GM19239 (cell line): ENCODE measurements at places on chromosomes 5 and 9.

DNA sequence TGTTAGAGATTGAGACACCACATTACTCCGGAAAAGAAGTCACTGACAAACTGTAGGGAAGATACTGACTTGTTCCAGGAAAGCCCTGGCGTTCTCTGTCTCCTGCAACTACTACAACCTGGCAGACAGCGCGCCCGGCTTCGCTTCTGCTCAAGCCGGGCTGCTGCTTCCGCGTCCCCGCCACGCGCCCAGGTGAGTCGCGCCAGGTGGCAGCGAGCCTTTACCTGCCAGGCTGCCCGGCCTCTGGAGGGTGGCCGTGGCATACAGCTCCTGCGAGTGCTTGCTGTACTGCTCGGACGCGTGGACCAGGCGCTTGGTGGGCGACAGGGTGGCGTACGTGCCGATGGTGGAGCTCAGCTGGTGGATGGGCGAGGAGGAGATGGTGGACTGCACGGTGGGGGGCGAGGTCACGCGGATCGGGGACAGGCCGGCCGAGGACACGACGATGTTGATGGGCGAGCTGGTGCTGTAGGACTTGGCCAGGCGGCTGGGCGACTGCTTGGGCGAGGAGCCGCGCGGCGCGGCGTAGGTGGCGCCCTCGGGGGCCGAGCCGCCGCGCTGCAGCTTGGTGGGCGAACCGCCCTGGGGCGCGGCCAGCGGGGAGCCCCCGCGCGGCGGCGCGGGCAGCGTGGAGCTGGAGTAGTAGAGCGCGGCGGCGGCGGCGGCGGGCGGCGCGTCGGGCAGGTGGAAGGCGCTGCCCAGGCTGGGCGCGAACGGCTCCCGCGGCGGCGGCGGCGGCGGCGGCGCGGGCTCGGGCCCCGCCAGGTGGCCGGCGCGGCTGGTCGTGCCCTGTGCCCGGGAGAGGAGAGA is 519.6 kb downstream of the CTNND2 start:
- no peak for DNase-seq

- no peak for DNase-seq
Observed at GRCh38 chr5:37738865-37739488, 100.9 kb downstream of the GDNF start.

GRCh38 chr5:147504535-147504934 is 5.3 kb downstream of the DPYSL3 start:
- no peak for DNase-seq

DNA sequence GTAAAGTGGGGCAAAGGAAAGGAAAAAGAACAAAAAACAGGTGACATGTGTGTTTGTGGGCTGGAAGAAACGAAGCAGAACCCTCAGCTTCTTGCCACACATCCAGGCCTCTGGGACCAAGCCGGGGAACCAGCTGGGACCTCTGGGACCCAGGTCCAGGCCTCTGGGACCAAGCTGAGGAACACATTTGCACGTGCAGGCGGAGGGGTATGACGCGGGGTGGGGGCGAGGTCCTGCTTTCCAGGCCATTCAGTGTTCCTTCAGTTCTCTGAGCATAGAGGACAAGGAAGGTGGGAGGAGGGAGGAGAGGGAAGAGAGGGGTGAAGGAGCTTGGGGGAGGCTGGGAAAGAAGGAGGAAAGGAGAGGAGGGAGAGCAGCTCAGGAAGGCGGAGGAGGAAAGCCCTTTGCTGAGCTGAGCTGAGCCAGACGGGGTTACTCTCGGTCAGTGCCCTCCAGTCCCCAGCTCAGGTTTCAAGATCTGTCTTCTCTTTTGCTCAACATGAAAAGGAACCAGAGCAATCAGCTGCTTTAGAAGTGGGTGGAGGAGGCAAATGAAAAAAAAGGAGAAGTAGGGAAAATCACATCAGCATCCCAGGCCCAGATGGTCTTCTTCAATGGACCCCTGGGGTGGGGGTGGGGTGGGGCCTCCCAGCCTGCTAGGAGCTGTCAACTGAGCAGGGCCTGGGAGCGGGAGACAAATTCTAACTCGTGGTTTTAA is 59.1 kb downstream of the ABCA1 start:
- DNase-seq, result peak; percentile 60

DNA sequence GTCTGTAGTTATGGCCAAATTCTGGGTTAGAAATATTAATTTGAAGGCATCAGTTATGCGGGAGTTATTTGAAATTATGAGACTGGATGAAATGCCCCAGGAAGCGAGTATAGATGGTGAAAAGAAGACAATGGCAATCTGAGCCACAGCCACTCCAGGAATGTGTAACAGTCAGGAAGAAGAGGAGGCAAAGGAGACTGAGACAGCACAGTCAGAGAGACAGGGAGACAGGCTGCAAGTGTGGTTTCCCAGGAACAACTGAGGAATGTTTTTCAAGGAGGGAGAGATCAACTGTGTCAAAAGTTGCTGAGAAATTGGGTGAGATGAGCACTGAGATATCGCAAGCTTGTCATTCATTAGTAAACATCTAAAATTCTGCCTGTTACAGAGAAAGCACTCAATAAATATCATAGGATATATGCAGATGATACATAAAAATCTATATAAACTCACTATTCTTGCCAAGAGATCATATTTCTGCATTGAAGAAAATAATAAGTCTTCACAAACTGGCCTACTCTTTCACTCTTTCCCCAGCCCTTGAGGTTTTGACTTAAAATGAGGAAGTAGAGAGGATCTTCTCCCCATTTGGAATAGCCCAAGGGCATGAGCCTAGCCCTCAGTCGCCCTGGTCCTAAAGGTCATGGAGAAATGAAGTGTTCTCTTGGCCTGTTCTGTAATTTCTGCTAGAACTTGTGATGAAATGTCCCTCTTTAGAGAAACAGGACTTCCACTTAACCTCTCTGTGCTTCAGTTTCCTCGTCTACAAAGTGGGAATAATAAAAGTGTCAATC is 48.5 kb upstream of the RLN1 start:
- DNase-seq, result no peak

- DNase-seq, result no peak
Observed at GRCh38 chr5:180046656-180047055, 24.9 kb downstream of the RNF130 start.

GRCh38 chr9:131349881-131350563 is 43.9 kb upstream of the PRRC2B start:
- peak; percentile 79 for DNase-seq

- no peak for DNase-seq
Observed at GRCh38 chr5:37774912-37775483, 64.8 kb downstream of the GDNF start.

- DNase-seq, result no peak
Observed at GRCh38 chr5:78621291-78621738, 27.3 kb downstream of the LHFPL2 start.

DNA sequence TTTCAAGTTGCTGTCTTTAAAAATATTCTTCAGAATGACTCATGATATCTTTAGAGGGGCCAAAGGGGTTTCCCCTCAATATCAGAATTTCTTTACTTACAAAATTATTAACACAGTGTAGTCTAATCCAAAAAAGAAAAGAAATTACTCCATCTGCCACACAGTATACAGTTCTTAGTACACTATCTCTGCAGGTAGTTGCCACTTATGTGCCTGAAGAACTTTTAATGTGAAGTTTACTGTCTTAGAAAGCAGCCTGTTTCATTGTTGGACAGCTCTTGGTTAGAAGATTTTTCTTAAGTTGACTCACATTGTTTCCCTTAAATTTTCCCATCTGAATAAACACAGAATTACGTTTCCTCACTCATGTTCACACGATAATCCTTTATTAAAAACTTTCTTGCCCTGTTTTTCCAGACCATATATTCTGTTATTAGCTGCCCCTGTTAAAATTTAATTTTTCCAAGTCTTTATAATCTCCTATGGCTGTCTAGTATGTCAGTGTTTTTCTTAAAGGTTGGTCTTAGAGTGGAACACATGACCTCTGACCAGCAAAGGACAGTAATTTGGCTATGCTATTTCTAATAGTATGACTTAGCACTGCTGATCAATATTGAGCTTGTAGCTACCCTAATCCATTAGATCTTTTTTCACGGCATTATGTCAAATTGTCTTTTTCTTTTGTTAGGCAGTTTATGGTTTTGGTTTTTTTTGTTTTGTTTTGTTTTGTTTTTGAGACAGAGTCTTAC is 21.8 kb upstream of the FKTN start:
- DNase-seq, result no peak

DNA sequence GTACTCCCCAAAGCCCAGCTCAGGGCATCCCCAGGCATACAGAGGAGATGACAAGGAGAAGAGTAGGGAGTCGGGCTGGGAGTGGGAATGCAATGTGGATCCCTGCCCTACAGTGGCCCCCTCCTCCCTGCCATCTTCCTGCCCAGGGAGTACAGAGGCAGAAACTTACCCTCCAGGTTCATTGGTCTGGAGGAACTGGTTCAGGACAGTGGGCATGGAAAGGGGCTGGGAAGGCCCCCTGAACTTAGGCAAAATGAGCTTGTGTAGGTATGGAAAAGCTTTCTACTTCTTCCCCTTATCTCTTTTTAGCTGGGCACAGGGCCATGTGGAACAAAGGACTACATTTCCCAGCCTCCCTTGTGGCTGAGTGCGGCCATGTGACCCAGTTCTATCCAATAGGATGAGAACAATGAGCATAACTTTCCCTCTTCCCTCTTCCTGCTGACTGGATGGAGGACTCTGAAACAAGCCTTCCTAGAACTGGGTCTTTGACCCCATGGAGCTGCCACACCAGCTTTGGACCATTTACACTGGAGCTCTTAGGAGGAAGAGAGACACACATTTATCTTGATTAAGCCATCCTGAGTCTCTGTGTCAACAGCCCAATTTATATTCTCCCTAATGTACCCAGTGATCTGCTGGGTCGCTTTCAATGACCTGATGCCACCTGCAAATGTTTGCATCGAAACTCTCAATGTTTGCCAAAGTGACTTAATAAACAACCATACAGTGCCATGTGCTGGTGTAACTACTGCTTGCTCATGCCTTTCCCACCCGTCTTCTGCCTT is 25.0 kb upstream of the HMCN2 start:
- DNase-seq, result no peak

GRCh38 chr5:77321793-77322394 is 111.4 kb downstream of the PDE8B start:
- no peak for DNase-seq

- DNase-seq, result no peak
Observed at GRCh38 chr5:891117-891836, 1.3 kb downstream of the BRD9 start.

- DNase-seq, result no peak
Observed at GRCh38 chr5:179161901-179162300, 101.7 kb downstream of the ZNF354C start.

DNA sequence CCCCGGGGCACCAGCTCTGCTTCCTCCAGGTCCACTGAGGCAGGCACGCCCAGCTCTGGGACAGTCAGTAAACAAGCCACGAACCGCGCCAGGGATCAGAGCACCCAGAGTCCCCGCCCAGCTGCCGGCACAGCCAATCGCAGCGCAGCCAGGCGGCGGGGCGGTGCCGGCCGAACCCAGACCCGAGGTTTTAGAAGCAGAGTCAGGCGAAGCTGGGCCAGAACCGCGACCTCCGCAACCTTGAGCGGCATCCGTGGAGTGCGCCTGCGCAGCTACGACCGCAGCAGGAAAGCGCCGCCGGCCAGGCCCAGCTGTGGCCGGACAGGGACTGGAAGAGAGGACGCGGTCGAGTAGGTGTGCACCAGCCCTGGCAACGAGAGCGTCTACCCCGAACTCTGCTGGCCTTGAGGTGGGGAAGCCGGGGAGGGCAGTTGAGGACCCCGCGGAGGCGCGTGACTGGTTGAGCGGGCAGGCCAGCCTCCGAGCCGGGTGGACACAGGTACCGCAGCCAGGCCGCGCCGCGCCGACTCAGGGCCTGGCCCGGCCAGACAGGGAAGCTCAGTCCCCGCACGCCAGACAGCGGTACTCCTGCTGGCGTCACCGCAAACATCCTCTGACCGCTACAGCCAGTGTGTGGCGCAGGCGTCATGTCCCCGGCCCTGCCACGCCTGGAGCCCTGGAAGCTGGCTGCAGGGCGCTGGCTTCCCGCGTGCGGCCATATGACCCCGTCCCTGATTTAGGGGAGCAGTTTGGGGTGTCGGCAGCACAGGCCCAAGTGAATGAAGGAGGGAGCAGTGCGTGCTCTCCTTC is at the start of gene CTSL:
CTSL (plus strand) TSS at position 220 of the 810 bp plus-strand sequence. CDS start 1,485 bp downstream, outside the sequence.
- DNase-seq, result no peak

DNA sequence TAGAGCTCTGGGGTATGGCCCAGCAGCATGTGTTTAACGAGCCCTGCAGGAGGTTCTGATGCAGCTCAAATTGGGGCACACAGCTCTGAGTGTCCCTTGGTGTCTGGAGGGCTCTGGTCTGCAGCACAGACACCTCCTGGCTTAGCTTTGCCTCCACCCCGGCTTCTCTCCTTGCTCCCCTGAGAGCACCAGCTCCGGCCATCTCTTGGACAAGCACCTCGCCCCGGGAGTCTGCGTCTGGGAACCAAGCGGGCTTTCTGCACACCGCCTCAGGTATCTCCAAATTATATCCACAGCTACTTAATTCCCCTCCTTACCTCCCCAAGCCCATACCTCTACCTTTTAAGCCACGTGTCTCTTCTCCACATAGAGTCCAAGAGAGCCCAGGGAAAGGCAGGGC is 83.7 kb upstream of the IRX4 start:
- no peak for DNase-seq

GRCh38 chr9:131969469-131969989 is 110.1 kb downstream of the MED27 start:
- DNase-seq, result no peak

DNA sequence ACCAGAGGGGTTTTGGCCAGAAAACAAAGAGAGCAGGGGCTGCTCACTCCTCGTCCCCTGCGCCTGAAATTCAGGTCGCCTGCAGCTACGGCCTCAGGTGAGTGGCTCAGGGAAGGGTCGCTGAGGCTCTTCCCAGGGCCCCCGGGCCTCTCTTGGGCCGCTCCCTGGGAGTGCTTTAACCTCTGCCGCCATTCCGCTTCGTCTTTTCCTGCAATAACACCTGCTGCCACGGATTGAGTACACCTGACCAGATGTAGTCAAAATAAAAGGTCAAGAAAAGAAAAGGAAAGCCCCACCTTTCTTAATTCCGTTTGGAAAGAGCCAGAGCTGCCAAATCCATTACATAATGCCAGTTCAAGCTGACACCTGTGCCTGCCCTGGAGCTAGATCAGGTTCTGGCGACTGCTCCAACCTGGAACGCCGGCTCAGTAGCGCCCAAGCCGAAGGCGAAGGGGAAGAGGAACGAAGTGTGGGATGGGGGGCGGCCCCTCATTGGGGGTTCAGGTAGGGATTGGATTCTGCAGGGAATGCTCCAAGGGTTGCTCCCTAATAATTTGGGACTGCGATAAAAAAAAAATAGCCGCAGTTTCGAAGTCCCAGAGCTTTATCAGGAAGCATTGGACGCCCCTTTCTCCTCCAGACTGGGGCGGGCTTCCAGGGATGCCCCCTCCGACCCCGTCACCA is 193.9 kb downstream of the MEF2C start:
- DNase-seq, result no peak

DNA sequence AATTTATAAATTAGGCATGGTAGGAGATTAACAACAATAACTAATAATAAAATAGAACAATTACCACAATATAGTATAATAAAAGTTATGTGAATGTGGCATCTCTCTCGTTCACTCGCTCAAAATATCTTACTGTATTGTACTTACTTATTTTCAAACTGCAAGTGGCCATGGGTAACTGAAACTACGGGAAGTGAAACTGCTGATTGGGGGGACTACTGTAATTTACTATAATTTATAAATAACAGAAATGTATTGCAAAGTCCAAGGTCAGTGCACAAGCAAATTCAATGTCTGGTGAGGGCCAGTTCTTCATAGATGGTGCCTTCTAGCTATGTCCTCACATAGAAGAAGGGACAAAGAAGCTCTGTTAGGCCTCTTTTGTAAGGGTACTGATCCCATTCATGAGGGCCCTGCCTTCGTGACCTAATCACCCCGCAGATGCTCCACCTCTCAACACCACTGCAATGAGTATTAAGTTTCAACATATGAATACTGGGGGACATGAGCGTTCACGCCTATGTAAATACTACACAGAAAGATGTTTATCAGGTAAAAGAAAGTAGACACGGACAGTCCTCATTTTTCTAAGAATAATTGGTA is 39.0 kb downstream of the KCNIP1 start:
- no peak for DNase-seq
